ENCODE measurements at places on chromosomes 16 and 17. TPM values are rescaled to one million over a fixed set of nuclear protein-coding genes. Genes with fewer than 3 reads are reported as not detected.

Gene CDH3
- 0.48 TPM for total RNA-seq

Gene FZD2
- total RNA-seq = not detected

DNA sequence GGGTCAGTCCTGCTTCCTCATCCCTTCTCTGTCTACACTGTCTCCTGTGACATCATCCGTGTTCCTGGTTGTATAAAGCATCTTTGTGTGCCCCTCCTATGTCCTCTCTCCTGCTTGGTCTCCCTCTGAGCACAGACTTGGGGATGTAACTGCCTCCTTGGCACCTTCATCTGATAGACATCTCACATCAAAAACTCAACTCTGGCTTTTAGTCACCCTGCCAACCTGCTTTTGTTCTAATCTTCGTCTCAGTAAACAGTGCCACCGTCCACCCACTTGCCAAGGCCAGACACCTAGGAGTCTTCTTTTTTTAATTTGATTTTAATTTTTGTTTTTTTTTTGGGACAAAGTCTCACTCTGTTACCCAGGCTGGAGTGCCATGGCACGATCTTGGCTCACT lies 16.9 kb upstream of the KSR1 start:
- no peak for DNase-seq

DNA sequence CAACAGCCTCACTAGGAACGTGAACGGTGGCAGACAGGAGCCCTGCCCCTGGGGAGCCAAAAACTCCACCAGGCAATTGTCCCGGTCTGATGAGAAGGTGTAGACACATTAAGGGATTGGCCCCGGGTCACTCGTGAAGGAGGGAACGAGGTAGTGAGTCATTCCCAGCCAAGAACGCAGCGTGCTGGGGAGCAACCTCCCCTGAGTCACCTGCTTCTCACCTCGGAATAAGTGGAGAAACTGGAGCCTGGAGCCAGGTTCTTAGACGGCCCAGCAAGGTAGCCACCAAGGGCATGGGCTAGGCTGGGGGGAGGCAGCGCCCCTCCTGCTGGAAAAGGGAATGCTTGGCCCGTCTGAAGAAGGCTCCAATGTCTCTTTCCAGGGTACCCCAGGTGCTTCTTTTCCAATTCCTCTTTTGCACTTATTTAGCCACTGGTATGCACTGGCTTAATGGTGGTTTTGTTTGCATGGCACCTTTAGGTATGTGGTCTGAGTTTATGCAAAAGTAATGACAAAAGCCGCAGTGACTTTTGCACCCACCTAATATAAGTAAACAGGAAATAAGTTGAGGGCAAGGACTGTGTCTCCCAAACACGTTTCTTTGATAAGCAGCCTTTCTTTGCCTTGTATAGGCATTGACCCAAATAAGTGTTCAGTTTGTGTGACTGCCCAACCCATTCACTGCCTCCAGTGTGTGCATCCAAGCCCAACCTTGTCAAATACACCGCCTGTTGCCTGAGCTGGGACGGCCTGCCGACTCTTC lies 1.8 kb upstream of the HELZ start:
- peak; percentile 25 for DNase-seq
